ENCODE measurements at places on chromosomes 1 and 21.
A peak's percentile ranks its signal among the peaks of the same experiment; 100 is the strongest.

DNA sequence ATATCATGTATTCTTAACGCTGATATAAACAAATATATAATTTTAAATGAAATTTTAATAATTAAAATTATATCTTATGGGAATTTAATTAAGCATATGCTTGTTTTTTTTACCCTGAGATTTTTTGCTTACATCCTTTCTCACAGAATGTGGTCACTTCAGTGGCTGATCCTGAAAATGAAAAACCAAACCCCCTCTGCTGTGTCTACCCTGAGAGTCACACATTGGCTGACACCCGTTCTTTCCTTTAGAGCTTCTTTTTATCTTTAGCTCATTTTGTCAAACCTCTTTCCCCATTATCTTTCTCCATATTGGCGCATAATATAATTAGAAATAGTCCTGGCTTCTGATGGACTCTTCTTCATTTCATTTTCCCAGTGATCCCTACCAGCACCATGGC lies 10.8 kb upstream of the CACYBP start:
- no peak for DNase-seq

DNA sequence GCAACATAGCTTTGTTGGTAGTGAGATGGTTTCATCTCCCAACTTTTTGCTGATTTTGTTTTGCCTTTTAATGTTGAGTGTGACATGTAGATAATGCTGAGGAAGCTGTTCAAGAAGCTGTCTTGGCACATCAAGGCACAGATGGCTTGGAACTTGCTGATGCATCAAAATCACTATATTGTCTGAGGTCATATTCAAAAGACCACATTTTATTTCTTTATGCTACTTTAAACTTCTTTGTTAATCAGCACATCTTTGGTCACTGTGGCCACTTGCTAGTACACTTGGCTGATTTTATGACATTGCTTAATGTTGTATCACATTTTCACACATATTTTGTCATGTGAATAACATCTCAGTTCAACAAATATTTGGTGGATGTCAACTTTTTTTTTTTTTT lies 87.1 kb upstream of the BCL10 start:
- DNase-seq = no peak

- DNase-seq = no peak
Observed at GRCh38 chr21:40660461-40660860, 186.5 kb downstream of the DSCAM start.

DNA sequence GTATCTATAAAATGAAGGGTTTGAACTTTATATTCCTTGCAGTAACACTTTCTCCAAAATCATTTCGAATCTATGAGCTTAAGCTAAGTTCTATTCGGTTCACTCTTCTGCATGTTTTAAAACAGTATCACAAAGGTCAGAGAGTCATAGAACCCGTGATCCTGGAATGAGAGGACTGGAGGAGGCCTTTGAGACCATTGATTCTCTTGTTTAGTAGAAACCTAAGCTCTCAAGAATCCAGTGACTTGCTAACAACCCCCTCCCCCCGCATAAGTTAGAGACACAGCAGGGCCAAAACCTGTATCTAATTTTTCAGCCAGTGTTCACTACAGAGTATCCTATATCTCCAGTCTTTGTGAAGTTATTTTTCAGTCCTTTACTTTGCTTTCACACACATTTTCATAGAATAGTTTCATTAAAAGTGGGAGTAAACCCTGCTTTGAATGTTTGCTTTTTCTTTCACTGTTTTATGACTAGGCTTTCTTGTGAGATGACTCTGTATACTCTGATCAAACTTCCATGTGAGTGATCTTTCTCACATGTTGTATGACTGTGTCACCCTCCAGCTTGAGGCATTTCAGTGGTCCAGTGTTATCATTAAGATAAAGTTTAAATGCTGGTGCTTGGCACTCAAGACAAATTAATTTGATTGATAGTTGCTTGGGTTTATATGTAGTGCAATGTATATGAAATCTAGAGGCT lies 275.4 kb upstream of the SGIP1 start:
- DNase-seq = no peak

- peak; percentile 15 for DNase-seq
Observed at GRCh38 chr1:107162745-107163144, 21.9 kb downstream of the NTNG1 start.

GRCh38 chr1:29029667-29030066 lies 94.0 kb downstream of the TMEM200B start:
- no peak for DNase-seq

GRCh38 chr1:171912509-171913175 lies 71.3 kb downstream of the DNM3 start:
- peak; percentile 69 for DNase-seq

- peak; percentile 15 for DNase-seq
Observed at GRCh38 chr21:44533891-44534627, 5.9 kb downstream of the KRTAP10-1 start.

GRCh38 chr1:26337625-26338024 lies 16.3 kb downstream of the CRYBG2 start:
- no peak for DNase-seq

Measured in DMS53 (cell line).